ENCODE measurements at places on chromosomes 4 and X. TPM values are rescaled to one million over a fixed set of nuclear protein-coding genes. Genes with fewer than 3 reads are reported as not detected.

The IL9R gene
- polyA plus RNA-seq = 0.32 TPM

The TMEM150C gene
- polyA plus RNA-seq = 3.5 TPM

The CHRDL1 gene
- polyA plus RNA-seq = 5.1 TPM

The KANTR gene
- 11.6 TPM for polyA plus RNA-seq

The BRS3 gene
- not detected for polyA plus RNA-seq

The RGN gene
- 2.4 TPM for polyA plus RNA-seq

The MAOA gene
- 0.58 TPM for polyA plus RNA-seq

The CXorf49 gene
- polyA plus RNA-seq = not detected

The GAB1 gene
- polyA plus RNA-seq = 31.5 TPM

The DOK7 gene
- 21.0 TPM for polyA plus RNA-seq

The COX7B2 gene
- not detected for polyA plus RNA-seq

The TENM3 gene
- 17.7 TPM for polyA plus RNA-seq

The KCND1 gene
- polyA plus RNA-seq = 1.4 TPM

The USP53 gene
- 8.2 TPM for polyA plus RNA-seq

The IL13RA1 gene
- polyA plus RNA-seq = 35.8 TPM

The GLOD5 gene
- polyA plus RNA-seq = not detected

The ADH1B gene
- polyA plus RNA-seq = 10.2 TPM

The LARP7 gene
- polyA plus RNA-seq = 54.8 TPM

The CT45A5 gene
- 0.31 TPM for polyA plus RNA-seq

The IL2 gene
- polyA plus RNA-seq = not detected

The XK gene
- 6.2 TPM for polyA plus RNA-seq

The SYN1 gene
- polyA plus RNA-seq = 8.8 TPM

The ARR3 gene
- polyA plus RNA-seq = 0.41 TPM

The LUZP4 gene
- polyA plus RNA-seq = not detected

The CD38 gene
- 1.3 TPM for polyA plus RNA-seq

The PPA2 gene
- 38.4 TPM for polyA plus RNA-seq

The ATOH1 gene
- not detected for polyA plus RNA-seq
